ENCODE measurements at places on chromosomes 7 and 10.

- no peak for DNase-seq
Measured at GRCh38 chr7:154996756-154997155, 6.2 kb downstream of the PAXIP1 start.

GRCh38 chr10:86553213-86553612 lies 31.6 kb upstream of the WAPL start:
- no peak for DNase-seq

DNA sequence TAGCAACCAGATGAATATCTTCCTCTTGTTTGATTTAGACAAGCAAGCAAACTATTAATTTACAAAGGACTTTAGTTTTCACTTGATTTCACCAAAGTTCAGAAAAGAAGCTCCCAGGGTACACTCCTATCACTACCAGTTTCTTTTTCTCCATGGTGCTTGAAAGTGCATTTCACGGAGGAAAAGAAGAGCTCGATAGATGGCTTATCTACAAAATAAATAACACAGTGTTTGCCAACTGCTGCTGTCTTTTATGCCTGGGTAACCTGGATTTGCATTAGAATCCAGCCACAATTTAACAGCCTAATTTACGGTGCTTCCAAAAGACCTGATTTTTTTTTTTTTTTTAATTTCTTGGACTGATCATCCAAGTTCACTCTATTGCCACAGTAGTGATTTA lies 275.7 kb downstream of the GPR37 start:
- no peak for DNase-seq

- DNase-seq, result no peak
Measured at GRCh38 chr10:49140304-49141177, 6.7 kb upstream of the FAM170B start.

DNA sequence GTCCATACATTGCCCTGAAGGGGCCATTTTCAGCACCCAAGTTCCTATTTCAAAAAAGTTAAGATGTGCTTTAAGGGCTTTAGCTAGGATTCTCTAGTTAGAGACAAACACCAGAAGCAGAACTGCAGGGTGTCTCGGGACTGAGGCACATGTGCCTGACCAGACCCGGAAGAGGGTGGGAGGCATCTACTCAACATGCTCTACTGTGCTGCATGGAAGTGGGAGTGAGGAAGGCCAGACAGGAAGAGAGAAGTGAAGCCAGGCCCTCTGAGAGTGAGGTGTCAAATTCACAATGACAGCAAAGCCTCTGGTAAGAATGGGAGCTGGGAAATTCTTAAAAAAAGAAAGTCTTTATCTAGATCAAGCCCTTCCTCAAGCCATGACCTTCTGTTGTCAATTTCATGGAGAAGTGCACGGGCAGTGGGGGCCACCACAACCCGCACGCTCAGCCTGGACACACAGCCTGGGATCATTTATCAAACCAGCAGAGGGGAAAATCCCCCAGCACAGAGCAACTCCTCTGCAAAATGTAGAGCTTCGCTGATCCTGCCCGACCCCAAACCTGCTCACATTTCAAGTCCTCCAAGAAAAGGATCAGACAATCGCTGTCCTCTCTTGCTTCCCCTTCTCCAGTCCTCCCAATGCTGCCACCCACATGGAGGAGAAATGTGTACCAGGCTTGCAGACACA lies 38.7 kb downstream of the PLXNA4 start:
- no peak for DNase-seq

DNA sequence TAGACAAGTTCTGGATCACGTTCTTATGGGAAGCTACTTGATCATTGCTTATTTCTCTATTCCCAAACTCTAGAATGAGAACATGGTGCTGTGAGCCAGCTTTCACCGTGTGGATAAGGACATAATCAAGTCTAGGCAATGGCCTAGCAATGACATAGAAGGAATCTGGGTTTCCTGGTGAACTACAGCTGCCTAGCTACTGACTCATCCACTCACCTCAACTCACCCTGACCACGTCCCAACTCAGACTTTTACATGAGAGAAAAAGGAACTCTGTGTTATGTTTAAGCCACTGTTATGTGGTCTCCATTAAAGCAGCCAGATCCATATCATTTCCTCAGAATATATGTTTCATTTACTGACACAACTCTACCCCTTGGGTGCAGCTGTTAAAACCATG lies 18.8 kb upstream of the MET start:
- no peak for DNase-seq

DNA sequence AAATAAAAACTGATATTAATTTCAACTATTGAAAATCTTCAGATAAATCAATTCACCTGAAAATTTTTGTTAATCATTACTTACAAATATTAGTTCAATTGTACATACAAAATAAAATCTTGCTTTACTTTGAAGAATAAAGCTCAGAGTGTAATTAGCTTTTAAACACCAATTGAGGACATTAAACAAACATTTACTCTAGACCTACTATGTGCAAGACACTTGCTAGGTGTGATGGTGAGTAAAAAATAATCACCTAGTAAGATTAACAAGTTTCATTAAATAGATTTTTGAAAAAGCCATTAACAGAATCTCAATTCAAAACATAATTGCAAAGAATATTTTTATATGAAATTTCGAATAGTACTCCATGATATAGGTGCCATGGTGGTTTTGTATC lies 3.9 kb upstream of the MLLT10 start:
- no peak for DNase-seq

DNA sequence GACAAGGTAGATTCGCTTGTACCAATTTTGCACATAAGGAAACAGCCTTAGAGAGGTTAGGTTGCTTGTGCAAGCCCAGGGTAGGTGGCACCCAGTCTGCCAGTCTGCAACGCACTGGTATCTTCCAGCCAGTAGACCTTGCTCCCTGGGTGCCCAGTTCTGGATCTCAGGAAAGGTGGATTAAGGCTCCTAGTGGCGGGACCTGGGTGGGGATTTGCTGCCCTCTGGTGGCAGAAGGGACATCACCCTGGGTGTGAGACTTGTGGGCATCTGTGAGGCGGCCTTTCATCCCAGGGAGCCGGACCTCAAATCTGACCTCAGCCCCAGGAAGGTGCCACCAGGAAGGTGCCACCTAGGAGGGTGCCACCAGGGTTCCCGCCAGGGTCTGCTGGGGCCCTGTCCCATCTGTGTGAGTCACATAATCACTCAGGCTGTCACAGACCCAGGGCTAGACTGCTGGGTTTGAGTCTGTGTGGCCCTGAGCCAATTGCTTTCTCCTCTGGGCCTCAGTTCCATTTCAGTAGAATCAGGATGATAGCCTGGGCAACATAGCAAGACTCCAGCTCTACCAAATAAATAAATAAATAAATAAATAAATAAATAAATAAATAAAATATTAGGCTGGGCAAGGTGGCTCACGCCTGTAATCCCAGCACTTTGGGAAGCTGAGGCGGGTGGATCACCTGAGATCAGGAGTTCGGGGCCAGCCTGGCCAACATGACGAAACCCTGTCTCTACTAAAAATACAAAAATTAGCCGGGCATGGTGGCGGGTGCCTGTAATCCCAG lies 5.3 kb upstream of the PRKRIP1 start:
- DNase-seq, result peak; percentile 72

GRCh38 chr7:128893251-128894100 lies 17.0 kb downstream of the KCP start:
- no peak for DNase-seq

DNA sequence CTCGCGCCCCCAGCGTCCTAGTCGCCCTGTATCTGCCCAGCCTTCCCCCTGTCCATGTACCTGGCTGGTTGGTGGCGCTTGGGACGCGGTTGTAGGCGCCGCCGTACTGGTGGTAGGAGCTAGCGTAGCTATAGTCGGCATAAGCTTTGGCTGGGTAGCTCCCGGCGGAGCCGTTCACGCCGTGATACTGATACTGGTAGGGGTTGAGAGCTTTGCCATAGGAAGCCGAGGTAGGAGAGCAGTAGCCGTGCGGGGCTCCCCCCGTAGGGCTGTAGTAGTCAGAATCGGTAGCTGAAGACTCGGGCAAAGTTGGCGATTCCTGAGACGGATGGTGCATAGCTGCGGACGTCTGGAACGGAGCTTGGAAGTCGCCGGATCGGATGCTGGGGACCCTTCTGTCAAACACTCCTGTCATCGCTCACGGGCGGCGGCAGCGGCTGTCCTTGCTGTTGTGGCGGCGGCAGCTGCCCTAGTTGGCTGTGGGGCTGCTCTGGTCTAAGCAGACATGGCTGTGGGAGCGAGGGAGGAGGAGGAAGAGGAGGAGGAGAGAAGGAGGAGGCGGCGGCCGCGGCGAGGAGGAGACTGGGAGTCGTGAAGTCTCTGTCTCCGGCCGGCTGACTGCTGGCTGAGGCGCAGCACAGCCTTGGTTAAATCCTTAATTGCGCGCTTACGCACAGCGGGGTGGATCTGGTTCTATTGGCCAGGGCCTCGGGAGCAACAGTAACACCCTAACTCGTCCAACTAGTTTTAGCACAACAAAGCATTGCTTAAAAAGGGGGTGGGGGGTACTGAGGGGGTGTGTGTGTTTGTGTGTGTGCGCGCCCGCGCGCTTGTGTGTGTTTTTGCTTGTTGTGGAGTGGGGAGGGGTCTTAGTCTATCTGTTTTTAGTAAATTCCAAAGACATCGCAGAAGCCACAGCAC lies at the start of gene DLX5:
TSS of gene DLX5 (minus strand) at position 623 of the 921 bp plus-strand sequence. CDS start at position 415, 208 bp downstream.
- no peak for DNase-seq

GRCh38 chr10:61758433-61758832 lies 95.7 kb downstream of the CABCOCO1 start:
- no peak for DNase-seq

GRCh38 chr10:77004917-77005564 lies 632.6 kb downstream of the KCNMA1 start:
- peak; percentile 33 for DNase-seq

GRCh38 chr10:78450807-78451485 lies 417.3 kb downstream of the RPS24 start:
- DNase-seq, result no peak

DNA sequence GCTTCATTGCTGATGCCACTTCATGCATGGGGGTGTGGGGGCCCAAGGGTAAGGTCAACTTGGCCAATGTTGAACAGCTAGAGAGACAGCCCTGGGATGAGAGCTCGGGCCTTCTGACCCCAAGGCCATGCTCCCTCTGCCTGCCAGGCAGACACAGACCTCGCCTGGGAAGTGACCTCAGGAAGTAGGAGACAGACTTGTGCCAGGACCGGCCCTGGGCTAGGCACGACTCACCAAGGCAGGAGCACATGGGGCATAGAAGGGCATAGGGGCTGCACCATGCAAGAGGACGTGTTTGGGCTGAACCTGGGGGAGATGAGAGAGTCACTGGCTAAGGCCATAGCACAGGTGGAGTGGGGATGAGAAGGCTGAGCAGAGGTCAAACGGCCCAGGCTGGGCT lies 27.1 kb downstream of the ZCCHC24 start:
- DNase-seq, result no peak

GRCh38 chr7:135759532-135759931 lies 10.9 kb upstream of the FAM180A start:
- DNase-seq, result no peak

DNA sequence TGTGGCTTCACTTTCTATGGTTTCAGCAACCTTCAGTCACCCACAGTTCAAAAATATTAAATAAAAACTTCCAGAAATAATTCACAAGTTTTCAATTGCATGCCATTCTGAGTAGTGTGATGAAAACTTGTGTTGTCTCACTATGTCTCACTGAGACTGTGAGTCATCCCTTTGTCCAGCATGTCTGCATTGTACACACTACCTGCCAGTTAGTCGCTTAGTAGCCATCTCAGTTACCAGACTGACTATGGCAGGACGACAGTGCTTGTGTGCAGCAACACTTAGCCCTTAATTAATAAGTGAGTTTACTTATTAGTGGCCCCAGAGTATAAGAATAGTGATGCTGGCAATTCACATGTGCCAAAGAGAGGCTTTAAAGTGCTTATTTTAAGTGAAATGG lies 22.5 kb downstream of the CCDC186 start:
- no peak for DNase-seq

DNA sequence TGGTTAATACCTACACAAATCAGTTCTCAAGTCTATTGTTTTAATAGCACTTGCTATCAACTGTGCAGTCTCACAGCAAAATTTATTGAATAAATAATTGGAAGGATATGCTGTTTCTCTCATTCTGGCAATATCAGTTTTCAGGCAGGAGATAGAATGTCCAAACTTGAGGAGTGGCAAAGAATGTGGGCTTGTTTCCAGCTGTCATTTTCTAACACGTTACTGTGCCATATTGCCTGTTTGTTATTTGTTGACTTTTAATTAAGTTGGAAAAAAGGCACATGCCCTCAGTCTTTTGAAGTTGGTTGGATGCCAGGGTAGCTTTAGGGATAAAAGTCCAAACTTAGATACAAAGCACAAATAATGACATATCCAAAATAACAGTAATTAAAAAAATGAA lies 52.2 kb downstream of the MAGI2 start:
- no peak for DNase-seq

DNA sequence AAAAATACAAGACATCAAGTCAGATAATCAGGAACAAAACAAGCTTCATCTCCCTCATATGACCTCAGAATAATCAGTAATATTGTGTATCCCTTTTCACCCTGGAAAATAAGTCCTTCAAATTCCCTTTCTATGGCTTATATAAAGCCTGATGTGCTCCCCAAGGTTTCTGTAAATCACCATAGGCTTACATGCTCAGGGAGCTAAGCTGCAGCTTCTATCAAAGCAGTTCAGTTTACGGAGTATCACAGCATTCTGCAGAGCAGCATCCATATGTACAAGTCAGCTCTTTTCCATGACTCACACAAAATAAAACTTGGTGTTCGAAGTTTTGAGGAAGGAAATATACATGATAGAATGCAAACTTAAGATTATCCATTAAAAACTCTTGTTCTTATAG lies 225.6 kb downstream of the LRRTM3 start:
- DNase-seq, result no peak

GRCh38 chr7:130293521-130293920 lies 560 bp downstream of the CPA4 start:
- no peak for DNase-seq

DNA sequence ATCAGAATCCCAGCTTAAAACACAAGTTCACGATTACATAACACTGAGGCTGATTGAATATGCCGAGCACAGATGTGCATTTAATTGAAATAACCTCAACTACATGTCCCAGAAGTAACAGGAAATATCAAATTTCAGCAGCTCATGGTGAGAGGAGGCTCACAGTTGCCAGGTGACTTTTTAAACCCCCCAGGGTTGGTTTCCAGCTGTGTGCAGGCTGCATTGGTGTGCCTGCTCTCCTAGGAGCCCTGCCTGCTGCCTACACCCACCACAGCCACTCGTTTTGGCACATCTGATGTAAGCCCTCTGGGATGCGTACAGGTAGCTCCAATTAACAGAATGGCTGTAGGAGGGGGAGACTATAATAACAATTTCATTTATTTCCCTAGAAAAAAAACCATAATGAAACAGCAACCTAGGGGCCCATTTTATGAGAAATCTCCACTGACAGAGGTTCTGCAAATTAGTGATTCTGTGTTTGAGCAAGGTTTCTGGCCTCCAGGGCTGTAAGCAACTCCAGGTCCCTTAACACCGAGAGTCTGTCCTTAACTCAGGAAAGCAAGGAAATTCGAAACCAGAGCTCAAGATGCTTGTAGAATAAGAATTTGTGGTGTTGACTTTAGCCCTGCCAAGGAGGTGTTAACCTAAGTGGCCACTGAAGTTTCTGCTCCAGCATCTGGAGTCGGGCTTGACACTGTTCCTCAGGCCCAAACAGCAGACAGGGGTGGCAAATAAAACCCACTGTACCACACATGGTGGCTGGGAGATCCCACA lies 161.9 kb downstream of the BMPER start:
- DNase-seq, result peak; percentile 60

Data from MM.1S (cell line).